HTR-8/SVneo (cell line): ENCODE measurements at places on chromosomes 1 and 21.

DNA sequence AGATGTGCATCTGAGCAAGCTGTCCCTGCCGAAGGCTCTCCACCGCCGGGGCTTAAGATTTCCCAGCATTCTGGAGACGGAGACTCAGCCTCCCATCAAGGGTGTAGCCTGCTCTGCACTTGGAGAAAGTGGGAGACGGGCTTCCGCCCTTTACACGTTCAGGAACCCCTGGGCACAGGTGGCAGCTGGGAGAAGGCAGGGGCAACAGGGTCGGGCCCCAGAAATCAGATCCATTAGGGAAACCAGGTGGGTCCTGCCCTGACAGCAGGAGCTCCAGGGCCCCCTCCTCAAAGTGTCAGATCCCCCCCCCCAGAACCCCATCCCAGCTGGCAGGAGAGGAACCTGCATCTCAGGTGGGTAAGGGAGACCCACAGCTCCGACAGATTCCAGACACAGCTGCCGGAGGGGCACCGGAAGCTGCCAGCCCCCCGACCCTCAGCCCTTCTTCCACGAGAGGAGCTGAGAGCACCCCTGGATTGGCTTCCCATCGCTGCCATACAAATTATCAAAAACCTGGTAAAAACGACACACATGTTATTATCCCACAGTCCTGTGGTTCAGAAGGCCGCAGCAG, 236.6 kb downstream of the NPHP4 start:
- DNase-seq, result no peak

DNA sequence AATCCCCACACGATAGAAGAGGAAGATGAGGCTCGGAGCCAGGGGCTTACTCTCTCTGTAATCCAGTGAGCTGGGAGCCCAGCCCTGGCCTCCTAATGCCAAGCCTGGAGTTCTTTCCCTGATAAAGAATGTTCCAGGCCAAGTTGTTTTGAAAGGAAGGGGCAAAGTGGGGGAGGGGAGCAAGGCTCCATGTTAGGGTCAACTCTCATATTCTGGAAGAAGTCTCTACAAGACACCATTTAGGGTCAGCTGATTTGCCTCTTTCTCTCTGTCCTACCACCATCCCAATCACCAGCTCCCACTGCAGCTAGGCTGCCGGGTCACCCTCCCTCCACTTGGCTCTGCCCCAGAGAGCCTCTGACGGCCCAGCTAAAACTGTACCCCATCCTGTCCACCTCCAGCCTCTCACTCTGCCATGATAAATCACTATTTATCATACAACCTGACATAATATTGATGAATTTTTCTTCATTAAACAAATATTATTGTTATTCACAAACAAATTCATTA, 95.0 kb downstream of the GLIS1 start:
- no peak for DNase-seq

DNA sequence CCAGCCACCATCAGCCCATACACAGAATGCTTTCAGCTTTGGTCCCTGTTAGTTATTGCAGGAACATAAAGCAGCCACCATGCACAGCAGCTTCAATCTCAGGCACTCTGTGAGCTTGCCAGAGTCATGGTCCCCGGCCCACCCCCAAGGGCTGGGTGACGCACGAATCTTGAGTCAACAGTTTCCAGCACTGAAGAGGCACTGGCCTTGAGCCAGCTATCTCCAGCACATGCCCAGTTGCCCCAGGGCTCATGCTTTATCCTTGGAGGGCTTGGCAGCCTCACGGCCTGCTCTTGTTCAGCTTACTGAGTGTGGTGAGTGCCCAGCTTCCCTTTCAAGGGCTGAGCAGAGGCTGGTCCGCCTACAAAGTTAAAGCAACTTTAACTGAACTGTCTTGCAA, 200.7 kb upstream of the RAB4A start:
- DNase-seq, result peak; percentile 71

DNA sequence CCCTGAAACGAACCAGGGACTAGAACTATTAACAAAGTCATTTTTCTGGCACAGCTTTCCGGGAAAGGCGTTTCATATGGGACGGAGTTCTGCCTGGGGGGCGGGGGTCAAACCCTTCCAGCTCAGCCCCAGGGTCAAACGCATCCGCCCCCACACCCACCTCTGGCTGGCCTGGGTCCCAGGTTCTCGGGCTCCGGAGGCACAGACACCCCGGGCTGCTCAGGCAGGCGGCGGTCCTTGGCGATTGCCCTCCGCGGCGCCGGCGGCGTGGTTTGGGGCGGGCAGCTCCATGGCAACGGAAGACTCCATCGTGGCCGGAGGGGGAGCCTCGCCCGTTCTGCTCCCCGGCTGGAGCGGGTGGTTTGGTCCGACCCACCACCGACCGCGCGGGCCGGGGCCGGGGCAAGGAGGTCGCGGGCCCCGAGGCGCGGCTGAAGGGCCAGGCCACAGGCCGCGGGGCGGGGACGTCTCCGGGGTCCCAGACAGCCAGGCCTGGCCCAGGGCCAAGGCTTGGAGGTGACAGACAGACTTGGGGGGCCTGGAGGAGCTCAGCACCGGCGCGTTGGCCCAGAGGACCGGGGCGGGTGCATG, at the start of gene CFAP74:
Gene CFAP74 (minus strand): TSS at position 246 of the 591 bp plus-strand sequence. CDS start 12,830 bp downstream, outside the sequence.
- DNase-seq, result peak; percentile 41

GRCh38 chr21:36701756-36702621, 3.1 kb downstream of the SIM2 start:
- DNase-seq, result peak; percentile 84

DNA sequence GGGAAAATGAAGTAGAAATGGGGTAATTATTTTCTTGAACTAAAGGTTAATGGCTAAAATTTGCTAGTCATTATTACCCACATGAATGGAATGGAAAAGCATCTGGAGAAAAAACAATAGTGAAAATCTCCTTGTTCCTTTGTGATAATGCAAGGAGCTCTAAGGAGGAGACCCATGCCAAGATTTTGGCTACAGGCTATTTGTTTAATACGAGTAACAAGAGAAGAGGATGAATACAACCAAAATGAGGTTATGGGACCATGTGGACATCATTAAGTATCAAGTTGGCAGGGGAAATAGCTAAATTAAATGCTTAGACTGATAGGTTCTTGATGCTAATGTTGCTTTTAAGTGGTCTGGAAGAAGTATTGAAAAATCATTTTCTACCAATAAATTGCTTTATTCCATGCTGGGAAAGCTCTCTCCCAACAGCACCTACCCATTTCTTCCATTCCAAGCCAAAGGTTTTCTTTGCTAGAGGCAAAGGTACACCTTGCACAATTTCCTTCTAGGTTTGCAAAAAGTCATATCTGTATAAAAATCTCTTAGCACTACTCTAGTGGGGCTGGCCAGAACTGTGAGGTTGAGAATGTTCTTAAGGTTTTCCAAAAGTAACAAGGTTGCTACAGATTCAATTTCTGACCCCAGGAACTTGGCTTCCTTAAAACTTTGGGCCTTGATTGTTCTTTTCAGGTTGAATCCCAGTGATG, 100.2 kb downstream of the SMYD2 start:
- DNase-seq, result no peak
